ENCODE measurements at places on chromosomes 6 and 20.

GRCh38 chr20:57959589-57959988 lies 249.8 kb upstream of the PMEPA1 start:
- no peak for DNase-seq

DNA sequence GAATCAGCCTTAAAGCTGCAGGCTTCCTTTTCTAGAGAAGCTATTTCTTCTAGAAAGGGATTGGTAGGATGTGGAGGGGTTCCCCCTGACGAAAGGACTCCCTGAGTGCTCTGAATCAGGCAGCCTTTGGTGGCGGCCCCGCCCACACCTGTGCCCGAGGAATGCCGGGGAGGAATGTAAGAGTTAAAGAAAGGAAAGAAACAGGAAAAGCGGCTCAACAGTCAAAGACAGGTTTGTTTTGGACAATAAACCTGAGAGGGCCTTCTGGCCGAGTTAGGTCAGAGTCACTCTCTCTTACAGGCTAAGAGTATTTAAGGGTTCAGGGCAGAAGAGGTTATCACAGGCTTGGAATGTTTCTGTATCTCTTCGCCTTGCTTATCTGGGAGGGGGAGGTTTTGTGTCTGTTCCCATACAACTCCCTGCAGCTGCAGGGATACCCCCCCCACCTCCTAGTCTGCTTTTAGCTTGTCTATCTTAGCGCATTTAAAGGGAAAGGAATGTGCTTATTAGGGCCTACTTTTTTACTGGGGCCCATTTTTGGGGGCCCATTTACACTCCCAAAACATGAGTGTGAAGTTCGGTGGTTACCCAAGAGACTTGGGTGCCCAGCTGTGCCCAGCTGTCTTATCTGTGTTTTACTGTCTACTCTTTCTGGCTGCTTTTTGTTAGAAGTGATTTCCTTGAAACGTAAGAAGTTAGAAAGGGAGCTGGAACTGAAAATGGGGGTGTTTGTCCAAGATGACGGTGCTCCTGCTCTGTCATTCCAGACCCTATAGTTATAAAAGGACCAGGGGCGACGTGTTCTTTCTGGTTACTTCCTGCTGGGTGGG lies 32.8 kb downstream of the DYNLT1 start:
- DNase-seq, result no peak

DNA sequence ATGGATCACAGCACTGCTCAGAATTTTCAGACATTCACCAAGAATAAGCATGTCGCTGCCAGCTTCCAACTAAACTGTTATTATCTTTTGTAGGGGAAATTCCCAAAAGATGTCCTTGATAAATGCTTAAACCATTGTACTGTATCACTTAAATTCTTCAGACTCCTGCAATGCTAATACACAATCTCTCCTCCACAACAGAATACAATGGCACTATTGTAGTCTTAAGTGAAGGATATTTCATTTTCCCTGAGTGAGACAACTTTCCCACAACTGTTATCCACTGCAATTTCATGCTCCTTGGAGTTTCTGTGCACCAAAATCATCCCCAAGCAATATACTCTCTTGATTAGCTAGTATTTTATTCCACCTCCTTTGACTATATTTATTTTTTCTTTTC lies 189.7 kb downstream of the COL9A1 start:
- DNase-seq, result no peak

GRCh38 chr6:142306736-142307135 lies 4.9 kb downstream of the ADGRG6 start:
- DNase-seq, result no peak

DNA sequence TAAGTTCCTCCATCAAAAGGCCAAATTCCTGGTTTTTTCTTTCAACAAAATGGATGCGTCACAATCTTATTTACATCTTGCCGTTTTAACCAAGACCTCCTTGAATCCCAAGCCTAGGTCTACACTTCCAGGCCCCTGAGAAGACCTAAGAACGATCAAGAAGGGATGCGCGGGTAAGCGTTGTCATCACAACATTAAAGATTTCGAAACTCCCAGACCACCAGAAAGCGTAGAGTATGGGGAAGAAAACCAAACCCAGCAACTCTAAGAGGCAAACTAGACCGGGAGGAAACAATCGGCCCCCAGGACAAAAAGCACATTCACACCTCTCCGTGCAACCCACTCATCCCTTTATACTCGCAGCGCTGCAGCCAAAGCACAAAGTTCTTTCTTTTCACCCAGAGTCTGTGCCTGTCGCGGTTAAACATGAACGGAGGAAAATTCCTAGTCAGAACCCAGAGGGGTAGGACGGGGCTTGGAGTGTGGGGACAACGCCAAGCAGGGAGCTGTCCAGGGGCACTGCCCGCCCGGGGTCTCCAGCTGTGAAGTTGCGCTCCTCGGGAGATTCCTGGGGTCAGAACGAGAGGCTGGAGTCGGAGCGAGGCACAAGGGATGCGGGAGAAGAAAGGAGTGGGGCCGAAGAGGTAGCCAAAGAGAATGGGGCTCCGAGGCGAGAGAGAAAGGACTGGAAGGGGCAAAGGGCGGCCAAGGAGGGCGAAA lies 725 bp downstream of the OSER1 start:
- DNase-seq, result no peak

GRCh38 chr6:129644567-129645015 lies 65.4 kb downstream of the ARHGAP18 start:
- no peak for DNase-seq

DNA sequence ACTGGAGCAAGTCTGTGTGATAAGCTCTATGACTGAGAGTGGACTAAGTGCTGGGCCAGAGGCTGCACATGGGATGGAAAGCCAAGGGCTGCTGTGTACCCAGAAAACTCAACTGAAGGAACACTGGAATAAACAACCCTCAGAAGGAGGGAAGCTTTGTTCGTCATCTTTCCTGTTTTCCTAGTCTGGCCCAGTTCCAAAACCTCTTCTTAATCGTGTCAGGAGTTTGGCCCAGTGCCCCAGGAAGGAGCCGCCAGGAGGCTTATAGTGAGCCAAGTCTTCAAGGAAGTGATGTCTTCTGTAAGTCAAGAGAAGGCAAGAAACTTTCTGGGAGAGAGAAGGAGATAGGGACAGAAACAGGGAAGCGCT lies 23.3 kb upstream of the TOP1 start:
- peak; percentile 60 for DNase-seq

- DNase-seq, result no peak
Observed at GRCh38 chr20:22403632-22404361, 180.6 kb downstream of the FOXA2 start.

GRCh38 chr6:157718503-157719187 lies 104.4 kb upstream of the SNX9 start:
- no peak for DNase-seq

DNA sequence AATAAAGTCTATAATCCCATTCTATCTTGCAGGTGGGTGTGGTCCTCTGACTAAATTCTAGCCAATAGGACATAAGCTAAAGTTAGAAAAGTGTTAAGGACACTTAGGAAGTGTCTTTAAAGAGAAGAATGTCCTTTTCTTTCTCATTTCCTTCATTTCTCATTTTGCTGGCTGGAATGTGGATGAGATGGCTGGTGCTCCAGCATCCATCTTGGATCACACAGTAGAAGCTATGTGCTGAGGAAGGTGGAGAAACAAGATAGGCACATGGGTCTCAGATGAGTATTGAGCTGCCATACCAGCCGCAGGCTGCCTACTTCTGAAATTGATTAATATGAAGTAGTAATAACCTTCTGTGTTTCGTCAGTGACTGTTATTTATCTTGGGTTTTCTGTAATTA lies 289.0 kb downstream of the LRFN2 start:
- no peak for DNase-seq

DNA sequence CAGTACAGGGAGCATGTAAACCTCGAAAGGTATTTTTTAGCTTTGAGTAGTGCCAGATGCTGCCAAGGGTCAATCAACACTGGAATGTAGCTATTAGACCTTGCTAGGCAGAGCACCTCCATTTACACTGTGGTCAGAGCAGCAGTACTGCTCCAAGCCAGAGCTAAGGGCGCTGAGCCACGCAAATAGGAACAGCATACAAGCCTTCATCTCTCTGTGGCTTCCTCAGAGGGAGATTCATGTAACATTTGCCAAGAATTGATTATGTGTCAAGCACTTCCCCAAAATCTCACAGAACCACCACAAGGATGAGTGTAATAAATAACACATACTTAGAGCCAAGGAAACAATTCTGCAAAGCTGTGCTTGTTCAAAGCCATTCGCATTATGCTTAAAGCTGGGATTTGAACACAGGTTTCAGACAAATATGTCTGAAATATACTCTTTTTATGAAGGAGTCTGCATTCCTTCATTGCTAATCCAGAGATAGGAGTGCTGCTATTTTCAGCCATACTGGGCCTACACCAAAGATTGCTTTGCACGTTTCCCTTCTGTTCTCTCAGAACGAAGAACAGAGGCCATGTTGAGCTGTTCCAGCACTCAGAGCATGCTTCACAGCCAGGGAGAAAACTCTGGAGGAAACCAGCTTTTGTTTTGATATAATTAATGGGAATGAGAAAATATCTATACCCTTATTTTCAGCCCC lies 97.7 kb downstream of the SLC16A10 start:
- DNase-seq, result no peak

- DNase-seq, result no peak
Observed at GRCh38 chr6:12614456-12614855, 102.1 kb upstream of the PHACTR1 start.

GRCh38 chr6:155317186-155317585 lies 2.9 kb upstream of the TFB1M start:
- DNase-seq, result no peak

DNA sequence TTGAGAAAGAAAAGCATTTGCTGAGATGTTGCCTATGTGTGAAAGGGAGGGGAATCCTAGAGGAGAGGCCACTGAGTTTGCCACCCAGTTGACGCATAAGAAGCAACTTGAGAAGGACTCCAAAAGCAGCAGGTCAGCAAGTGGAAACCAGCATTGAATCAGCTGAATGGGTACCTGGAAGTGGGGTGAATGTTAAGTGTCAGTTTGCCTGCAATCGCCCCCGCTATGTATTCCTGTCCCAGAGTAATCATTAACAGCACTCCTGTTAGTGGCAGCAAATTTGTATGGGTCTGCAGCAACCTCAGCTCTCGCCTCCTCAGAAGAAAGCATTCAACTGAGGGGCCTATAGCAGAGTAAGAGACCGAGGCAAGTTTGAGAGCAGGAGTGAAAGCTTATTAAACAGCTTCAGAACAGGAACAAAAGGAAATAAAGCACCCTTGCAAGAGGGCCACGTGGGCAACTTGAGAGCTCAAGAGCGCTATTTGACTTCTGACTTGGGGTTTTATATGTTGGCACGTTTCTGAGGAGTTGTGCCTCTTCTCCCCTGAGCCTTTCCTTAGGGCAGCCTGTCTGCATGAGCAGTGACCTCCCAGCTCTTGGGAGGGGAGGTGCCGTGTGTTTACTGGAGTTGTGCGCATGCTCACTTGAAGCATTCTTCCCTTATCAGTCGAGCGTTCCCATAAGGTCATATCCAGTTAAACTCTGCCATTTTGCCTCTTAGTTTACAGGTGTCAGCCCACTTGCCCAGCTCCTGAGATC lies 122.6 kb upstream of the PHACTR1 start:
- DNase-seq, result no peak

DNA sequence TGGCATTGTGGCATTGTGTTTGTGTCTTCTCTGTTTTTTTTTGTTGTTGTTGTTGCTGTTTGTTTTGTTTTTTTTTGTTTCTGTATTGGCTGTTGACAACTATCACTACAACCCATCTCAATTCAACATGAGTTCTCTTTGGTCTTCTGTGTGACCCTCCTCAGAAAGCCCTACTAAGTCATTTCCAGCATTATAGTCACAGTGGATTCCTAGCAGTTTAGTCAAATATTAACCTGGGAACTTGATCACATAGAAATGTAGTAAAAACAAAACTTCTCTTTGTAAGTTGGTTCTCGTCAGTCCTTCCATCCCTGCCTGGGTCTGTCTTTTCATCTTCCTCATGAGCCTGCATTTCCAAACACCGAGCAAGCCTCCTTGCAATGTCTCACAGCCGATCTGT lies 16.8 kb downstream of the SLC17A2 start:
- no peak for DNase-seq

- no peak for DNase-seq
Observed at GRCh38 chr6:71028236-71028876, 71.5 kb upstream of the B3GAT2 start.

DNA sequence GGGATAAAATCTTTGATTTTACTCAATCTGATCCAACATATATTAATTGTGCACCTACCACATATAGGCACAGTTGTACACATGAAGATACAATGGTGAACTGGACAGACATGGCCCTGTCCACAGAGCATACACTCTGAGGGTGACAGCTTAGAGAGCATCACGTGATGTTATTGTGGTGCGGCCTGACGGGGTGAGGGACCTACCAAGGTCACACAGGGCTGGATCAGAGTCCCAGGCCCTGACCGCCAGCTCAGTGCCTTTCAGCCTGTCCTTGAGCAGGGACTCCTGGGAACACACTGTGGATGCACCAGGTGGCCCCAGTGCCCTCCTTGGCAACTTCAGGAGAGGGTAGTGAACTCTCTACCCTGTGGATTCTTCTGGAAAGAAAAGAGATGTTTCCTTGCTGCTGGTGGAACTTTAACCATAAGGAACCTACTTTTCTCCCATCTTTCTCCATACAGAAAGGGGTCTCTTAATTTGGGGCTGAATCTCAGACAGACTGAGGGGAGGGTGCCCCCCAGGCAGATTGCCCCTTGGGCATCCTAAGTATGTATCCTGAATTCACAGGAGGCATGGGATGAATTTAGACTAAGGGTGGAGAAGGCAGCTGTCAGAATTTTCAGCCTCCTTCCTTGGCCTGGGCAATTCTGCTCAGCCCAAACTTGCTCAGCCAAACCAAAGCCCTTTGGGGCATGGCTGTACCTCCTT lies 26.5 kb downstream of the PCK1 start:
- no peak for DNase-seq

- DNase-seq, result no peak
Observed at GRCh38 chr6:161011492-161012480, 20.2 kb downstream of the MAP3K4 start.

DNA sequence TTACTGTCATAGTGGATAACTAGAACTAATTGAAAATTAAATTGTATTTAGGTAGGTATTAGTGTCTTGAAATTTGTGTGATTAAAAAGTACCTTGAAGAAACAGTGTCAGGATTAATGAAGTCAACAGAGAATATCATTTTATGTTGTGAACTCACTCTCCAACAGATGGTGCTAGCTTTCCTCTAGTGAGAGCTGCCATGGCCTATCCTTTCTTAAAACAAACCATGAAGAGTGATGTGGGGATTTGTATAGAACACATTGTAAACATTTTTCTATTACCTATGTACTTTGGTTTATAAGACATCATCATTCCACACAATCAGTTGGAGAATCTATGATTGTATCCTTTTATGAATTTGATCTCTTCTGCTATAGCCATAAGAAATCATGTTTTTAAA lies 4.8 kb upstream of the SRSF12 start:
- no peak for DNase-seq

- no peak for DNase-seq
Observed at GRCh38 chr6:38146021-38146733, 326.6 kb downstream of the ZFAND3 start.

- no peak for DNase-seq
Observed at GRCh38 chr6:105484238-105485161, 81.6 kb upstream of the PREP start.

GRCh38 chr6:81812401-81812800 lies 59.9 kb upstream of the TENT5A start:
- no peak for DNase-seq

Data from T1000 (cell line).